ENCODE measurements at places on chromosomes 2 and 18.

- DNase-seq, result no peak
These were observed 149.3 kb downstream of the GALNT1 start for GRCh38 chr18:35730691-35731370.

DNA sequence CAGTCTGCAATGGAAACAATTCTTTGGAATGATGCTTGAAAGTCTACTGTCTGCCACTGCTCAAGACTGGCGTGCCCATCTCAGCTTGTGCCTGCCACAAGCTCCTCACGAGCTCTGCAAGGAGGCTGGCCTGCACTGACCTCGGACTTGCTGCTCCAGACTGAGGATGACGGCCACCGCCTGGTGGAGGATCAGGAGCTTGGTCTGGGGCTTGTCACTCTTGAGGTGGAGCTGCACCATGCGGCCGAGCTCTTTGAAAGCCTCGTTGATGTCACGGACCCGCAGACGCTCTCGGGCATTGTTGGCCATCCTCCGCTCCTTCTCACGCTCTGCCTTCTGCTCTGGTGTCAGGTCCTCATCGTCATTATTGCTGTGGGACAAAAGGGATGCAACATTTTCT, 269.4 kb upstream of the CCDC68 start:
- DNase-seq, result no peak

- no peak for DNase-seq
These were observed 700.8 kb downstream of the RNF144A start for GRCh38 chr2:7618031-7618430.

DNA sequence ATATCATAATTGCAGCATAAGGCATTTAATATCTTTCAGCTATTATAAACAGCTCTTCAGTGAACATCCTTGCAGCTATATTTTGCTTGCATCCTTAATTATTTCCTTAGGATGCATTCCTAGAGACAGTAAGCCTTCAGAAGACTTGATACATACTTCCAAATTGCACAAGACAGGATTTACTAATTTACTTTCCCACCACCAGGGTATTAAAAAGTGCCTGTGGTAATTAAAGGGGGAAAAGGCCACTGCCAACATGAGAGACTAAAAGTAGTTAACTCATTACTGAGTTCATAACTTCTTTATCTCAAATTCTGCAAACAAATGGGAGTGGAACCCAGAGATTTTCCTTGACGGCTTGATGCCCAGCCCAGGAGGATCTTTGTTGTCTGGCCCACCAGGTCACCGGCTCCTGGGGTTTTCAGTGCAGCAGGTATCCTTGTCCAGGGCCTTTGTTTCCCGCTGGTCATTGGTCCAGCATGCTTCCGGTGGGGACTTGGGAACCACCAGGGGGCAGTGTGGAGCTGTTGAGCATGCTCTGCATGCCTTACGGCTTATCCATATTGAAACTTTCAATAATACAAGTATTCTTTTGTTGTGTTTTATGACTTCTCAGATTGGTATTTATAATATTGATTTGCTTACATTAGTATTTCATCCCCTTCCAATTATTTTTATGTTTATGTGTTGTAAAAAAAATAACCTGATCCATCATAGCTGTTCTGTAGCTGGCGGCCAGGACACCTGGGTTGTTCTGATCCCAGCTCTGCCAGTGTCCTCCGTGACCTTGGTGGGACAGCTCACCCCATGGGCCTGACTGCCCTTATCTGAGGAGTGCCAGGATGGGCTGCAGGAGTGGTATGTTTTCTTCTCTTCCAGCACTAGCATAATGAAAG, 61.4 kb downstream of the TGOLN2 start:
- peak; percentile 74 for DNase-seq

- DNase-seq, result no peak
These were observed 2.2 kb downstream of the B3GNT2 start for GRCh38 chr2:62197925-62198633.

DNA sequence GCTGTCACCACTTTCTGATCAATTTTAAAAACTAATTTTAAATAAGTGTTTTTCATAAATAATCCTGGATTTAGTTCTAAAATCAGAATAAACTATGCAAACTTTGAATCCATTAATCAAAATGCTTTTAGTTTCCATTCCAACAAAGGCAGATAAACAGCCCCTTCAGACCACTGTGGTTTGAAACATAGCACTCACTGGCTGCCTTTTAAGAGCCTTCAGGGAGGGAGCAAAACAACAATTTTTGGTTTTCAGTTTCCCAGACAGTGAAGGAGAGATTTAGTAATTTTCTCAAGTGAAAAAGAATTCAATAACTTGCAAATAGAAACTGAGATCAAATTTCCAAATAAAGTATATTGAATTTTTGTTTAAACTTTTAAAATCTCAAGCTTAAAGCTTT, 46.1 kb downstream of the CDK15 start:
- no peak for DNase-seq

- DNase-seq, result no peak
These were observed 188.7 kb upstream of the ZEB2 start for GRCh38 chr2:144708626-144709025.

DNA sequence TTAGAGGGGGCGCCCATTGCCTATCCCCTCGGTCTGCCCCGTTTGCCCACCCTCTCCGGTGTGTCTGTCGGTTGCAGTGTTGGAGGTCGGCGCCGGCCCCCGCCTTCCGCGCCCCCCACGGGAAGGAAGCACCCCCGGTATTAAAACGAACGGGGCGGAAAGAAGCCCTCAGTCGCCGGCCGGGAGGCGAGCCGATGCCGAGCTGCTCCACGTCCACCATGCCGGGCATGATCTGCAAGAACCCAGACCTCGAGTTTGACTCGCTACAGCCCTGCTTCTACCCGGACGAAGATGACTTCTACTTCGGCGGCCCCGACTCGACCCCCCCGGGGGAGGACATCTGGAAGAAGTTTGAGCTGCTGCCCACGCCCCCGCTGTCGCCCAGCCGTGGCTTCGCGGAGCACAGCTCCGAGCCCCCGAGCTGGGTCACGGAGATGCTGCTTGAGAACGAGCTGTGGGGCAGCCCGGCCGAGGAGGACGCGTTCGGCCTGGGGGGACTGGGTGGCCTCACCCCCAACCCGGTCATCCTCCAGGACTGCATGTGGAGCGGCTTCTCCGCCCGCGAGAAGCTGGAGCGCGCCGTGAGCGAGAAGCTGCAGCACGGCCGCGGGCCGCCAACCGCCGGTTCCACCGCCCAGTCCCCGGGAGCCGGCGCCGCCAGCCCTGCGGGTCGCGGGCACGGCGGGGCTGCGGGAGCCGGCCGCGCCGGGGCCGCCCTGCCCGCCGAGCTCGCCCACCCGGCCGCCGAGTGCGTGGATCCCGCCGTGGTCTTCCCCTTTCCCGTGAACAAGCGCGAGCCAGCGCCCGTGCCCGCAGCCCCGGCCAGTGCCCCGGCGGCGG, 1.7 kb downstream of the MYCN start:
- DNase-seq, result no peak

DNA sequence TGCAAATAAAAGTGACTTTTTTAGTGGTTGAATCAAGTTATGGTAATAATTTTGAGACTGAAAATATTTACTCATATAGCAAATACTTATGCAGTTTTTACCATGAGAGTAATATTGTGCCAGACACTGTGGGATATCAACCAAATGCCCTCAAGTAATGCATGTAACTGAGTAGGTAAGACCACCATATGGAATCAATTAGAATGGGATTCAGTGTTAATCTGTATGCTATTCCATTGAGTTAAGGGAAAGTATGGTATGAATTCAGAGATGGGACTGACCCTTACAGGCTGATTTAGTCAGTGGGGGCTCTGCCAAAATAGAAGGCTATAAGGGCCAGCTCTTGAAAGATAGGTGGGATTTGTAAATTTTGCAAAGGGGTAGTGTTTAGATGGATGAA, 131.6 kb downstream of the CCDC85A start:
- DNase-seq, result no peak

- no peak for DNase-seq
These were observed 15.7 kb upstream of the OLA1 start for GRCh38 chr2:174263997-174264396.

DNA sequence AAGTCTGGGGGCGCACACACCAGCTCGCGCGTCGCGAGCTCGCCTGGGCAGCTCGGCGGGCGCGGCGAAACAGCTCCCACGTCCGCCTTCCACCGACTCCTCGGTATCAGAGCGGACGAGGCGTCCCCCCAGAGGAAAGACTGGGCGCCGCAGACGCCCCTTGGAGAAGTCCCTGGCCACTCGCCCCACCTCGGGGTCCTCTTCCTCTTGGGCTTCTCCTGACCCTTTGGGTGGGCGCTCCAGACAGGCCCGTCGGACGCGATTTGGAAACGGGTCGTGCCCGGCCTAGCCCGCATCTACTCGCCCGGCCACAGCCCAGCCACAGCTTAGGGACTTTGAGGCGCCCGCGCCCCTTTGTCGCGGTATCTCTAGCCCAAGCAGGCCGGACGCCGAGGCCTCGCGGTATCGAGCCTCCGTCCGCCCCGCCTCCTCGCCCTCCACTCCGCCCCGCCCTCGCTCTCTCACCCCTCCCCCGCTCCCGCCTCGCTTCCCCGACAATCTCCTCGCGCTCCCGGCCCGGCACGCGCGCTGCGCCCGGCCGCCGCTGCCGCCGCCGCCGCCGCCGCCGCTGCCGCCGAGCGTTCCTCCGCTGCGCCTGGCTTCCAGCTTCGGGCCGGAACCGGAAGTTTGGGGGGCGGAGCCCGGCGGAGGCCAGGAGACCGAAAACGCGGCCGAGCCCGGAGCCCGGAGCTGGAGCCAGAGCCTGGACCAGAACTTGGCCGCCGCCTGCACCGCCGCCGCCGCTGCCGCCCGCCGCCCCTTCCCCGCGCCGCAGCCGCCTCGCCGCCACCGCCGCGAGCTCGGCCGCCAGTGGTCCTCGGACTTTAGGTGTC, 749 bp upstream of the ACVR2A start:
- peak; percentile 88 for DNase-seq

DNA sequence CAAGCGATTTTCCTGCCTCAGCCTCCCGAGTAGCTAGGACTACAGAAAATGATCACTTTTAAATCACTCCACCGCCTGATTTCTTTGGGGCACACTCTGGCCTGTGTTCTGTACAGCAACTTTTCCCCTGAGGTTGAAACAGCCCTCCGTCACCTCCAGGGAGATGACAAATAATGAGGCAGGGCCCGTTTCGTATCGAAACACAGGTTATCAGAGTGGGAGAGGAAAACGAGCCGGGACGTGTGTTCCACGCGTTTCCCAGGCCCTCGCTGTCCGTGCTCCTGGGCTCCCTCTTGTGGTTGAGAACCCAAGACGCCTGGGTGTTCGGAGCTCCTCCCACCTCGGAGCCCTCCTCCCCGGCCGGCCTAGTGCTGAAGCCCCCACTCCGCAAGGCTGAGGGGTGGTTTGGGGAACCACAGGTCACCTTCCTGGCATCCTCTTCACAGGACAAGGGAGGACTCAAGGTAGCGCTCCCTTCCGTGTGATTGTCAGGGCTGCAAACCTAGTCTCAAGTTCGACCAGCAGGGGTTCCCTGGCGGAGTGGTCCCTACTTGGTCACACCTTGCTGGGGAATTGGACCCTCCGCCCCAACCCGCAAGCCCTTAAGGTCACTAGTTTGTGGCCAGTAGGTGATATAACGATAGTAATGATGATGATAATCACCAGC, 12.8 kb downstream of the ATP6V1B1 start:
- DNase-seq, result peak; percentile 86

GRCh38 chr2:174312581-174313234, 22.0 kb upstream of the SP9 start:
- DNase-seq, result no peak

GRCh38 chr2:11177871-11178690, 22.8 kb downstream of the SLC66A3 start:
- no peak for DNase-seq

DNA sequence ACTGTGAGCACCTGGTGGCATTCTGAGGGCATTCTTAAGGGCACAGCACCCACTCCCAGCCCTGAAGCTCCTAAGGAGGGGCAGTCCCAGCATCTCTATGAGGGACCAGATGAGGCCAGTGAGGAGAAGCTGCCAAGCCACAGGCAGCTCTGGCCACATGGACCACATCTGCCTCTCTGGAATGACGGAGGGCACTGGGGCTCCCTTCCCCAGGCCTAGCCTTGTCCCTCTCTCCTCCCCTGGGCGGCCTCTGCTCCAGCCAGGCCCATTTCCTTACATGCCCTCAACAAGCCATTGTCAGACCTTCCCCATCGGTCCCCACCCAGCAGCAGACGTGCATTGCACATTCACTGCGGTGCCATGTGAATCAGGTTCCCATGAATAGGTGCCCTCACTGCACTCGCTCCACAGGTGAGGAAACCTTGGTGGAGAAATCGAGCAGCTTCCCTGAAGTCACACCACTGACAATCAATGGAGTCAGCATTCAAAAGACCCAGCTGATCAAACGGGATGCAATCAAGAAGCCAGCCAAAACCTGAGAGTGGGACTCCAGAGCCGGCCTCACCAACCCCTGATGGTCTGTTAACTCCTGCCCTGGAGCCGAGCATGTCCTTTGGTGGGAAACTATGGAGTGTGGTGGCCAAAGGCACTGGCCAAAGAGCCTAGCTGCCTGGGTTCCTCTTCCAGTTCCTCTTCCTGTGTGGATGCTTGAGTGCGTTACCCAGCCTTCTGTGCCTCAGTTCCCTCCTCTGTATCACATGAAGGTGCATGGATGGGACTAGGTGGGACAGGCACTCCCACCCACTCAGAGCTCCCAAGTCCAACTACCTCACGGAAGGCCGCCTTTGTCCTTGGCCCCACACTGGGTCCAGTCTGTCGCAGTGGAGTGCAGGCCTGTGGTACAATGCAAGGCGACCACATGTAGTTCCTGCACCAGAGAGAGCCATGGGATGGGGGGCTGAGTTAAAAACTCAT, 147.3 kb downstream of the ZFP36L2 start:
- DNase-seq, result no peak

DNA sequence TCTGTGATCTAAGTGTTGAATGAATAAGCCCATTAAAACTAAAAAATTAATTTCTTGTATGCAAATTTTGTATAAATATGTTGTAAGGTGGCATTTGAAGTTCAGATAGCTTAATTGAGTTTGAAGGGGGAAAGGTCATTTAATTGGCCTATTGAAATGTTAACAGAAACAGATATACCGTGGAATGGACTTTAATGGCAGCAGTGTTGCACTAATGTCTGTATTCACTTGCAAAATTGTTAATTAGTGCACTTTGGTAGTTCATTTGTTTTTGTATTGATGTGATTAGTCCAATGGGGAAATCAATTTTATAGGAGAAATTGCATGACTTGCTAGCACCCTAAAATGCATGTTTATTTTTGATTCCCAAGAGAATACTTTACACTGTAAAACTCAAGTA, 41.8 kb upstream of the OTX1 start:
- no peak for DNase-seq

DNA sequence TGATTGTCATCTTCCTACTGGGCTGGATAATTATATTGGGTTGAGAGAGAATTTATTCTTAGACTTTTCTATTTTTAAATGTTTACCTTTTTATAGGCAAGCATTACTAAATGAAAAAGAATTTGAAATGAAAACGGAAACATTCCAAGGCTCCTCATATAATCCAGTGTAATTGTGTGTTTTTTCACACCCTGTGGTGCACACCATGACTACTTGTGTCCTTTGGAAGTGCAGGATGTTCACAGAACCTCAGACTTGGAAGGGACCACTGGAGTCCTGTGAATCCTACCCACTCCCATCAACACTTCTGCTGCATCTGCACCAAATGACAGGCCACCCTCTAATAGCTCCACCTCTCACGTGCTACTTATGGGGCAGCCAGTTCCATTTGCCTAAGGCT, 48.0 kb downstream of the NAT8 start:
- no peak for DNase-seq

All from stimulated activated CD4-positive, alpha-beta T cell treated with anti-CD3 and anti-CD28 coated beads, Interleukin-4, amount 100 ng/mL, for 24 hours (primary cell).